Stimulated activated CD8-positive, alpha-beta memory T cell treated with anti-CD3 and anti-CD28 coated beads, Interleukin-7, amount 100 ng/mL, for 4 hours (primary cell): ENCODE measurements at places on chromosomes 5 and 9.

GRCh38 chr9:2096376-2096970 lies 81.3 kb downstream of the SMARCA2 start:
- DNase-seq: no peak

DNA sequence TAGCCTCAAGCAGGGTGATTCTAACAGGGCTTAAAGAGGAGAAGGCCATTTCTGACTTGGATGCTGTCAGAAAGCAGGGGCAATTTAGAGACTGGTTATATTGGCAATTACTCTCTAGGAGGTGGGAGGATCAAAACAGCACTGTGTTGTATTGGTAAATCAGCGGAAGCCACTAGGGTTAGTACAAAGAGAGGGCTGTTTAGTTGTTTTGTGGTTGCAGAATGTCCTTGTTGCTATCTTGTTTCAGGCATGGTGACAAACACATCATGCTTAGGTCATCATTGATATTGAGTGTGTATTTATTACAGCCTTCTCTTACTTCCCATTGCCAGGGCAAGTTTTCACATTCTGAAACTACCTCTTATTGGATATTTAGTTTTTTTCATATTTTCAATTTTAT lies 165.3 kb downstream of the TAF11L14 start:
- DNase-seq: no peak

- DNase-seq: no peak
These were observed 434.7 kb upstream of the DMAC1 start for GRCh38 chr9:8234316-8234715.

GRCh38 chr5:163889369-163889768 lies 383.9 kb downstream of the MAT2B start:
- DNase-seq: no peak

- no peak for DNase-seq
These were observed 44.0 kb upstream of the MAN2A1 start for GRCh38 chr5:109645707-109646192.

- DNase-seq: no peak
These were observed 15.4 kb downstream of the CNOT8 start for GRCh38 chr5:154873791-154874331.

DNA sequence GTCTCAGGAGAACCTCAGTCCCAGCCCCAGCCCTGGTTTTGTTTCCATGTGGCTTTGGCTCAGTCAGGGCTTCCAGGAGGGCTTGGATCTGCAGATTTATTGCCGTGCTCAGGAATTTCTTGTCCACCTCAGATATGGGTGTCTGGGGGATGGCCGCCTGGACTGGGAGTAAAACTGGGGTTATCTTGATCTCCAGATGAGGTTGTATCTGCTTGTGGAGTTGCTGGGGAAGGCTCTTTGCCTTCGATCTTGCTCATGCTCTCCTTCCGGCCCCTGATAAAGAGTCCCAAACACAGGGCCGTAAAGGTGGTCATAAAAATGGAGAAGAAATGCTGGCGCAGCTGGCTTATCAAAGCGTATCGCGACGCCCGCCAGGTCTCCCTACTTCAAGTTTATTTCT lies 17.8 kb upstream of the PITX1 start:
- no peak for DNase-seq

DNA sequence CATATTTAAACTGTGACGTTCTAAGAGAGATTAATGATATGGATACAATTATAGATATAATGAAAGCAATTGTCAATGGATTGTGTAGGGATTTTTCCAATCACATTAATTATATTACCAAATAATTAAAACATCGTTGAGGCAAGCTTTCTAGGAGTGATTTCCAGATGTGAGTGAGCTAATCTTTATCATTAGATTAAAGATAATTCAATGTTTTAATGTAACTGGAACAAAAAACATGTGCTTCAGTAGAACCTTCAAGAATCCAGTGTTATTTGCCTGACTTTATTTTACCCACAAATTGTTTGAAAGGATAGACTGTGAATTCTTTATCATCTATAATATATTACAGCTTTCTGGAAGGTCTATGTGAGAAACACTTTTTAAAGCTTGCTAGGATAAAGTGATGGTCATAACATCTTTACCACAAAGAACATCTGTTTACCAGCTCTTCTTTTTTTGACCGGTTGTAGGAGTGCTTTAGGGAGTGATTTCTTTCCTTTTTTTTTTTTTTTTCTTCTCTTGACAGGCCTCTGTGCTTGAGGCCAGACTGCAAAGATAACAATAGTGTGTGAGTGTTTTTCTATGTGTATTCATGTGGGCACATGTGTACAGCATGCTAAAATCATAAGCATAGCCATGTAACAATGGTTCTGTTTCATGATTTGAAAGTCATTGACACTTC lies 35.0 kb downstream of the SNCAIP start:
- no peak for DNase-seq

GRCh38 chr5:99331061-99331460 lies 402.3 kb upstream of the CHD1 start:
- DNase-seq: no peak

GRCh38 chr5:66074901-66075300 lies 69.2 kb upstream of the SREK1 start:
- DNase-seq: no peak

GRCh38 chr5:142110046-142110531 lies 1.5 kb downstream of the NDFIP1 start:
- DNase-seq: no peak

DNA sequence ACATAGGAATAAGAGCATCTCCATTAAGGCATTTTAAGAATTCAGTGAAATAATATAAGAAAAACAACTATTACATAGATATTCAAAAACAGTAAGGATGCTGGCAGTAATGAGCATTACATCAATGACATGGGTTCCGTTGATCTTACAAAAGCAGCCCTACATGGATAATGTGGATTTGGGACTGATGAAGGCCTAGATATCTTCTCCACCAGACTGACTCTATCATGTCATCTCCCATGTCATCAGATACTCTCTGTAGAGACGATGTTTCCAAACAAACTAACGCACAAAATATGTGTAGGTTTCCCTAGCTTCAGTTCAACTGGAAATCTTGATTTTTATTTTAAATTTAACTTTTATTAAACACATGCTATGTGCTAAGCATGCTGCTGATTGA lies 3.6 kb downstream of the LURAP1L start:
- DNase-seq: no peak

- DNase-seq: no peak
These were observed 40.0 kb downstream of the KCTD16 start for GRCh38 chr5:144210655-144211054.

DNA sequence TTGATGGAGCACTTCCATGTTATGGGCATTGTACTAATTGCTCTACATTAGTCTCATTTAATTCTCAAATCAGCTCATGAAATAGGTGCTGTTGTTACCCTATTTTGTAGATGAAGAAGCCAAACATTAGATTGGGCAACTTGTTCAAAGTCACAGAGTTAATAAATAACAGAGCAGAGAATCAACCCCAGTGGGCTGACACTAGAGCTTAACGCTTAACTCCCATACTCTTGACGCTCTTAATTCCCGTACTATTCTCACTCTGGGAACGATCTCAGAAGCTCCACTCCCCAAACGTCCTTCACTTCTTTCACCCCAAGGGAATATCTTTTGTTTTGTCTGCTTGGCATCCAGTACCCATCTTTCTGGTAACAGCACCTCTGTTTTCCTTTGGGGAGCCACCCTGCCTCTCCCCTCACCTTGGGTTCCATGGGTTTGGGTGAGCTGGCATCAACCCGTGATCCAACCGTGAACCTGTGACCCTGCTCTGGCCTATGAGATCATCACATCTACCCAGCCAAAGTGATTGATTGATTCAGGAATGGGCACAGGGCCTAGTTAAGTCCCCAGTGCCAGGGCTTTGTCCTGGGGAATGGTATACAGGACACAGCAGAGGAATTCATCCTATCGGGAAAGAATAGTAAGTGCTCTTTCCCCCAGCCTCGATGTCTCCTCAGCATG lies 169.2 kb downstream of the NR3C1 start:
- DNase-seq: no peak

GRCh38 chr5:34667705-34668104 lies 11.6 kb downstream of the RAI14 start:
- no peak for DNase-seq

- no peak for DNase-seq
These were observed 4.1 kb downstream of the SLC6A19 start for GRCh38 chr5:1205255-1206180.

DNA sequence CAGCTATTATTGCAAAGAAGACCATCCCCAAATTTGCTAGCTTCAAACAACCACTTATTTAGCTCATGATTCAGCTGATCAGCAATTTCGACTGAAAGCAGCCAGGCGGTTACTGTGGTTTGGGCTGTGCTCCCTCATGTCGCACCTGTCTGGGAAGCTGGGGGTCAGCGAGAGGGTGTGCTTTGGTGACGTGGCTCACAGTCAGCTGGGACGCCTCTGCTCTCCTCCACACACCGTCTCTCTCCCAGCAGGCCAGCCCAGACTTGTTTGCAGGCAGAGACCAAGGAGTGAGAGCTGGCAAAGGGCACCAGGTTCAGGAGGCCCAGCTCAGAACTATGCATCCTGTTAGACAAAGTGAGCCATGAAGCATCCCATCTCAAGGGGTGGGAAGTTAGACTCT lies 140.9 kb downstream of the SYK start:
- no peak for DNase-seq

GRCh38 chr5:96687812-96688453 lies 25.8 kb downstream of the CAST start:
- no peak for DNase-seq

DNA sequence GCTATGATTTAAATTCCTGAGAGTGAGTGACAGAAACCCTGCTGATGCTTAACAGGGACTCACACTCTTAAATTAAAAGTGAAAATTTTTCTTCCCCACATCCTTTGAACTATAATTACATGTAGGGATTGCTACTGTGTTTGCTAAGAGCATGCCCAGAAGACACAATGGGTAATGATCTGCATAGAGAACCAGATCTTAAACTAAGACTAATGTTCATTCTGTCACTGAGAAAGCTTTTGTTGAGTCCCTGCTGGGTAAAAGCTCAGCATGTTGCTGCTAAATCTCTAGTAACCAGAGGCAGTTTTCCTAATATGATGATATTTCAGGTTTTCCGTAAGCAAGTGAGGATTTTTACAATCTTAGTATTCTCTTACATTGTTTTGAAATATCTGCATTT lies 424.8 kb upstream of the SMC2 start:
- no peak for DNase-seq

DNA sequence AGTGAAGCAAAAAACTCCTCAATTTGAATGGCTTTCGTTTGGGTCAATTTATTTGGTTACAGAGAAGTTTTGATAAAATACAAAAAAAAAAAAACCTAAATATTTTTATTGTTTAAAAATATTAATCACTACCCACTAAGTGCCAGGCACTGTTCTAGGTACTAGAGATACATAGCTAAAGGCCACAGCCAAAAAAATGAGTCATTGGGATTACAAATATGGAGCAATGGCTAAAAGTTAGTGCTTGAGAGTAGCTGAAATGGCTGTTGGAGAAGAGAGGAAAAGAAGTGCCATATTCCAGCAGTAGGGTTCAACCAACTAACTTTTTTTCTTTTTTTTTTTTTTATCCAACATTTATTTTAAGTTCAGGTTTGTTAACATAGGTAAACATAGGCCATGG lies 130.1 kb upstream of the PTGER4 start:
- no peak for DNase-seq

DNA sequence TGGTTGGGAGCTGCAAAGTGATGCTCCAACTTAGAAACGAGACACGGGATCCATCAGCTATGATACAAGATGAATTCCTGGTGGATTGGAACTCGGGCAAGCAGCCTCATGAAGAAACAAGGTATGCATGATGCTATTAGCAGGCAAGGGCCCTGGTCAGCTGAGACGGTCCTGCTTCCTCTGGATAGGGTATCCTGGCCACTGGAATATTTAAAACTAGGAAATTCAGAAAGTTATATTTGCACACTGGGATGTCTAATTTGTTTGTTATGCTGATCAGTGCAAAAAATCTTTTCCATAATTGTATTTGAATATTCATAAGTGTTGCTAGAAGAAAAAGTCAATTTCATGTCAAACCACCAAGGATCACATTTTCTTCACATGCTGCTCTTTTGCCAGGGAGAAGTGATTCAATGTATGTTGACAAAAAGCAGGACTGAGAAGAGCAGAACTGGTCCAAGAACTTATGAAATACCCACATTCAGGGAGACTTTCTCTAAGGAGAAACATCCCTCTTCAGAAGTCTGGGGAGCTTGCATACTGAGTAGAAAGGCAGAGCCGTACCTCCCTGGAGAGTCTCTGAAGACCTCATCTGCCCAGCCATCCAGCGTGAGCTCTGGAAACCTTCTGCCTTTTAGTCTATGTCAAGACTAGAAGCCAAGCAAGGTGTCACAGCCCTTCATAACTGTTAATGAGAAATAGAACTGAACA lies 6.7 kb upstream of the NXNL2 start:
- no peak for DNase-seq

DNA sequence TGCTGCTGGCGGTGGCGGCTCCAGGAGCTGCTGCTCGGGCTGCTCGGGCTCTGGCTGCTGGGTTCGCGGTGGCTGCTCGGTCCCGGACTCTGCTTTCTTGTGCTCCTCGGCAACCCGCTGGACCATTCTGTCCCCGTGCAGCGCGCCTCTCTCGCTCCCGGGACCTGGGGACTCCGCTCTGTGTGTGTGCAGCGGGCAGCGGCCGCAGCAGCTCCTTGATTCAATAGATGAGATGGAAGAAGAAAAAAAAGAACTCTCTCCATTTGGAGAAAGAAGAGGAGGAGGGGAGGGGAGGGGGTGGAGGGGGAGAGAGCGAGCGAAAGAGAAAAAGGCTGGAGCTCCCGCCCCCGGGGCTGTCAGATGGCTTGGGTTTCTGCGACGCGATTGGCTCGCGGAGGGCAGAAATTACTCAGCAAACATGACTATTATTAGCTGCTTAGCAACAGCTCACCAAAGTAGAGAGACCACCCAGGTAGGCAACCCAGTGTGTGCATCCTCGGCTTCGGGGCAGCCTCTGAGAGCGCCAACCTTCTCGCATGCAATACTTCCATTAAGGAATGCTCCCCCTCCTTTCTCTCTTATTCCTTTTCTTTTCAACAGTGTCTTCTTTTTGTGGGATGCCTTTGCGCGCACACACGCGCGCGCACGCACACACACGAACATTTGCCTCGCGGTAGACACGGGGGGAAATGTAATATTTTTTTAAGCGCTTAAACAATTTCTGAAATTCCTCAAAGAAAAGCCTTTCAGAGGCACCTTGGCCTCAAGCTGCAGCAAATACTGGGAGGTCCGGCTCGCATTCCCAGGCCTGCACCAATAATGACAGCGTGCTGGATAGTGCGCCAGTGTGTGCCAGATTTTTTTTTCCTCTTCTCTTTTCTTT lies 7.6 kb downstream of the PTCH1 start:
- peak; percentile 69 for DNase-seq

GRCh38 chr9:87014436-87014835 lies 67.1 kb upstream of the GAS1 start:
- DNase-seq: no peak

GRCh38 chr9:28287455-28287854 lies 714.2 kb upstream of the C9orf72 start:
- DNase-seq: no peak

DNA sequence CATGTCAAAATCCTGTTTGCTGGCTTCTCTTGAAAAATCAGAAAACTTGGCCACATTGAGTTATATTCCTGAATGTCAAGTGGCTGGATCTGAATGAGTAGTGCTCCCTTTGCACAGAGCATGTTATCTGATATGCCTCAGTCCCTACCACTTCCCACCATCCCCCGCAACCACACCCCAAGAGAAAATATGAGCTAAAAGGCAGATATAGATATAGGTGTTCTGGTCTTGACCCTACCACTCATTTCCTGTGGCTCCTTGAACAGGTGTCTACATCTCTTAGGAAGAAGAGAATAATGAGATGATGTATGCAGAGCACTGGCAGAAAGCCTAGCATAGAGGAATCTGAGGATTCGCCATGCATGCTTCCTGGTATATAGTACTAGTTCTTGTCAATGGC lies 6.6 kb upstream of the CYSTM1 start:
- no peak for DNase-seq
